ENCODE measurements at places on chromosomes 5 and 9.
A peak's percentile ranks its signal among the peaks of the same experiment; 100 is the strongest.

DNA sequence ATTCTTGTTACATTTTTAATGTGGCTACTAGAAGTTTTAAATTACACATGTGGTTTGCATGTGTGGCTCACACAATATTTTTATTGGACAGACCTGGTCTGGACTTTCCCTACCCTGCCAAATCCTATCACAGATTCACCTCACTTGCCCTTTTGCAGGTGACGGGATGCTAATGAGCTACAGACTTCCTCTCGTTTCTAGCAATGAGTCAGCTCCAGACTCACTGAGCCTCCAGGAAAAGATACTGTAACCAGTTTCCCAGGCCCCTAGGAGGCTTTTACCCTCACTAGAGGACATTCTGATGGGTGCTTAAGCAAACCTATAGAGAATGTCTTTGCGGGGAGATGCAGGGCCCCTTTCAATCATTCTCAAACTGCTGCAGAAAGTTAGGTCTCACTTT is 135.4 kb downstream of the WDR41 start:
- DNase-seq: no peak

- no peak for DNase-seq
Observed at GRCh38 chr5:169814522-169814921, 165.8 kb downstream of the INSYN2B start.

DNA sequence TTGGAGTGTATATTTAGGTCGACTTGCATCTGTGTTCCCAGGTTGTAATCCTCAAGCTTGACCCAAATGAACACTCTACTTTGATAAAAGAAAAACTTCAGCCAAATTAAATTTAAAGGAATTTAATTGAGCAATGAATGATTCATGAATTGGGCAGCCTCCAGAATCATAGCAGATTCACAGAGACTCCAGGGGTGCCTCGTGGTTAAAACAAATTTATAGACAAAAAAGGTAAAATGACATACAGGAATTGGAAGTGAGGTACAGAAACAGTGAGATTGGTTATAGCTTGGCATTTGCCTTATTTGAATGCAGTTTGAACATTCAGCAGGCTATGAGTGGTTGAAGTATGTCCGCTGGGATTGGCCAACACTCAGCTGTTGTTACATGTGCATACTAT is 21.6 kb upstream of the SPATA31D4 start:
- no peak for DNase-seq

- no peak for DNase-seq
Observed at GRCh38 chr9:32707326-32707725, 71.9 kb upstream of the TAF1L start.

DNA sequence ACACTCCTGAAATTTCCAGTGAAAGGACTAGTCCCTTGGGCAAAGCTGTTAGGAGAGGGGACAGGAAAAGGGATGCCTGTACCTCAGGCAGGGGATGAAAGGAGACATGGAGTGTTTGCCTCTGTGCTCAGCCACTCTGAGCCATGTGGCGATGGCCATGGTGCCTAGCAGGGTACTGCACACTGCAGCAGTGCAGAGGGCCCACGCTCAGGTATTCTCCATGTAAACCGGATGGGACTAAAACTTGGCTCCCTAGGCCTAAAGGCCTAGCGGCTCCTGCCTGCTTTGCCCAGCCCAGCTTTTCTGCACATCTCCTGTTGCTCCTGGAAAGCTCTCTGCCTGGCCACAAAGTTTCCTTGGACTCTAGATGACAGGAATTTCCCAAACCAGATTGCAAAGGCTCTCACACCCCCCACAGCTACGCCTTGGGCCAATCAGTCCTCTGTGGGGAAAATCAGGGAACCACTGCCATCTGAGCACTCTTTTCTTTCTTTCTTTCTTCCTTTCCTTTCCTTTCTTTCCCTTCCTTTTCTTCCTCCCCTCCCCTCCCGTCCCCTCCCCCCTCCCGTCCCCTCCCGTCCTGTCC is 44.3 kb downstream of the HABP4 start:
- DNase-seq: no peak

- DNase-seq: no peak
Observed at GRCh38 chr5:55997742-55998351, 3.1 kb upstream of the IL6ST start.

DNA sequence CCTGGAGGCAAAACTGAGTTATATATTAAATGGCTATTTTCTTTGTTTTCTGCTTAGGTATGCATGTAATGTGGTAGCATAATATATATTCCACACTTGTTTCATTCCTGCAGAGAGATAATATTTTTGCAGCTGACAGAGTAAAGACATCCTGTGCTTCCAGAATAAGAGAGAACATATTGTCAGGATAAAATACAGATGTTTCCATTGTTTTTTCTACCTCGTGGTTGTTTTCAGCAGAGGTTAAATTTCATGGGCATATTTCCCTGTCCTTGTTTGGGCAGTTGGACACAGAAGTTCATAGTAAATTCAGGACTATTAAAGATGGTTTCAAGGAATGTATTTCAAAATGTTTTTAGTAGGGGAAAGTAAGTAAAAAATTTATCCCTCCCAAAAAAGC is 47.6 kb upstream of the MEGF10 start:
- no peak for DNase-seq

DNA sequence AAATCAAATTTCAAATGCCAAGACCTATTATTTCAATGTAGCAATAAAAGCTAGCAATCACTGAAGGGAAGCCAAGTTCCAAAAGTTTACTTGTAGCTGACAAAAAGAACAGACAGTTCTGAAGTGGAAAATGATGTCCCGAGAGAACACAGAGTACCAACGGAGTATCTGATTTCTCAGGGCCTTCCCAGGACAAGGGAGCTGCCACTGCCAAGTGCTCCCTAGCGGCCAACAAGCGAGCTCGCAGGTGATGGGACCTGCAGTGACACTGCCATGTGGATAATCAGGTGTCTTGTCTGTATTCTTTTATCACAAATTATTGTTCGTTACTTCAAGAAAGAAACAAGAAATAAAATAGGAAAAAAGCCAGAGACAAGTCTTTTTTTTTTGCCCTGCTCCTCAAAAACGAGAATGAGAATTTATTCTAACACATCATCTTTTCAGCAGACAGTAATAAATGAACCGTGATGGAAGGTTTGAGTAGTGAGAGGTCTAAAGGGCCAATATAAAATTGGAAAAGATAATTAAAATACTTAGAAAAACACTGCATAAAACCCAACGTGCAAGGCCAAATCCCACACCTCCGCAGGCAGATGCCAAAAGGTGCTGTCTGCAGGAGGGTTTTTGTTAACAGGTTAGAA is 159.4 kb downstream of the MYO10 start:
- DNase-seq: peak; percentile 39

GRCh38 chr5:73182307-73182706 is 9.3 kb downstream of the TMEM174 start:
- no peak for DNase-seq

DNA sequence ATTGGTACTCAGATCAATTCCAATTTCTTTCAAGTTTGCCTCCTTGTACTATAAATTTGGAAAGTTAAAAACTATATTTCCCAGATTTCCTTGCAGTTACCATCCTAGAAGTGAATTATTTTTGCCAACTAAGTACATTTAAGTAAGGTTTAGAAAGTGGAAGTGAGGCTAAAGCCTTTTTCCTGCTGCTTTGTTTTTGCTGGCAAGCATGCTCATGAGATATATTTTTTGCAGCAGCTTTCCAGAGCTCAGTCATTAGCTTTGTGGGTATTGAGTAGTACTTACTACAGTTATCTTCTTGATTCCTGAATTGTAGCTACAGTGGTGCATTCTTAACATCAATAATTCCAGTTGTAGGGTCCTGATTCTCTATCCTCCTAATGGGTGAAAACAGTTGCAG is 3.5 kb upstream of the BTF3 start:
- no peak for DNase-seq

- DNase-seq: peak; percentile 49
Observed at GRCh38 chr9:87569518-87569917, 71.9 kb downstream of the DAPK1 start.

- DNase-seq: no peak
Observed at GRCh38 chr5:174799121-174799520, 74.7 kb downstream of the MSX2 start.

DNA sequence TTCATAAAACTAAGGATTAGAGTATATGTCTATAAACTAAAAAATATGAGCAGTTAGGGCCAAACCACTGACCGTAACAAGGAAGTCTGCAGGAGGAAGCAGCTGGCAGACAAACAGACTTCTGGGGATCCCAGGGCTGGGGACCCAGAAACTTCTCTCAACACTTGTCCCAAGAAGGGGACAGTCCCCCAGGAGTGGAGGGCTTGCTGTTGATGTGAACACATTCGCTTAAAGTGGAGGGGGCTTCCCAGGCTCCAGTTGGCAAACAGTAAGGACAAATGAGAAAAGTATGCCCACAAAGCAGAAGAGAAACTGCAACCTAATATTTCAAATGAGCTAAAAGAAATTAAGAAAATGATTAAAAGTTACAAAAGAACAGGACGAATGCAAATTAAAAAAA is 83.7 kb downstream of the PDE8B start:
- DNase-seq: no peak

GRCh38 chr9:76176171-76176570 is 218.1 kb downstream of the RFK start:
- no peak for DNase-seq

GRCh38 chr9:127780126-127780885 is 1.8 kb upstream of the SH2D3C start:
- no peak for DNase-seq

DNA sequence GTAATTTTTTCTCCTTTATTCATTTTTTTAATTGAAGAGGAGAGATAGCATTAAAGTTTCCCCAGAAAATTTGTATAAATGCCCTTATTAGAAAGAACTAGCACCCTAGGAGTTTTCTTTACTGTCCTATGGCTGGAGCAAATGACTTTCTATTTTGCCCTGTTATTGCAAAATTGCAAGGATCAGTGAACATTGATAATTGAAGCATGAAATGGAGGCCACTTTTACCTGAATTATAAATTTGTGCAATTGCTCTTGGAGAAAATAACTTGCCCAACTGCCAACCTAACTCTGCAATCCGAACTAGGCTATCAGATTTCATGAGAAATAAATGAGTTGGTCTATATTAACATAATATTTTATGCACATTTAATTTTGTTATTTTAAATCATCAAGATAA is 111.9 kb downstream of the MTRR start:
- no peak for DNase-seq

DNA sequence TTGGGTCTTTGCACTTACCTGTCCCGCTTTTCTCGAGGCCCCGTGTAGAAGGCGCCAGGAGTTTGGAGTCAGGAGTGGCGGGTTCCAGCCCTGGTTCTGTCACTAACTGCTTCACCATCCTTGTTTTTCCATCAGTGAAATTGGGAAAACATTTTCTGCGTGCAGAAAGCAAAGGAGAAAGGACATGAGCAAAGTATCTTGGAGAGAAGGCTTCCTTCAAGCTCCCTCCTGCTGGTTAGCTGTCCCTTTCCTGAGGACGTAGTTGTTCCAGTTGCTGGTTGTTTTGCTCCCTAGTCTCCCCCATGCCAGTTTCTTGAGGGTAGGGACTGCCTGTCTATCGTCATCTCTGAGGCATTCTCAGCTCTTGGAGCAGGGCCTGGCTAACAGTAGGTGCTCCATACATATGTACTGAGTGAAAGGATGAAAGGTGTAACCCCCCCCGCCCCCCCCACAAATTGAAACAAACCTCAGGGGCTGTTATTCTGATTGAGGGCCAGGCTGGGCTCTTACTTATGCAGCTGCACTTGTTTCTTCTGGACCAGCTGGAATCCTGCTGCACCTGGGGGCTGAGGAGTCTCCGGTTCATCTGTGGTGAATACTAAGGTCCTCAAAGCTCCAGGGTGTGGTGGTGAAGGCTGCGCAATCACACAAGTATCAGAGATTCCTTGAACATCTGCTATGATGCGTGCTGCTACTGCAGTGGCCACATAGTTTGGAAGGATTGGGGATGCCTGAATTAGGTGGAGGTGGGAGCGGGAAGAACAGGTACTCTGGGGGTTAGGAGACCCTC is 1.0 kb downstream of the SMIM3 start:
- no peak for DNase-seq

GRCh38 chr5:172548981-172549687 is 91.9 kb upstream of the NEURL1B start:
- DNase-seq: no peak

DNA sequence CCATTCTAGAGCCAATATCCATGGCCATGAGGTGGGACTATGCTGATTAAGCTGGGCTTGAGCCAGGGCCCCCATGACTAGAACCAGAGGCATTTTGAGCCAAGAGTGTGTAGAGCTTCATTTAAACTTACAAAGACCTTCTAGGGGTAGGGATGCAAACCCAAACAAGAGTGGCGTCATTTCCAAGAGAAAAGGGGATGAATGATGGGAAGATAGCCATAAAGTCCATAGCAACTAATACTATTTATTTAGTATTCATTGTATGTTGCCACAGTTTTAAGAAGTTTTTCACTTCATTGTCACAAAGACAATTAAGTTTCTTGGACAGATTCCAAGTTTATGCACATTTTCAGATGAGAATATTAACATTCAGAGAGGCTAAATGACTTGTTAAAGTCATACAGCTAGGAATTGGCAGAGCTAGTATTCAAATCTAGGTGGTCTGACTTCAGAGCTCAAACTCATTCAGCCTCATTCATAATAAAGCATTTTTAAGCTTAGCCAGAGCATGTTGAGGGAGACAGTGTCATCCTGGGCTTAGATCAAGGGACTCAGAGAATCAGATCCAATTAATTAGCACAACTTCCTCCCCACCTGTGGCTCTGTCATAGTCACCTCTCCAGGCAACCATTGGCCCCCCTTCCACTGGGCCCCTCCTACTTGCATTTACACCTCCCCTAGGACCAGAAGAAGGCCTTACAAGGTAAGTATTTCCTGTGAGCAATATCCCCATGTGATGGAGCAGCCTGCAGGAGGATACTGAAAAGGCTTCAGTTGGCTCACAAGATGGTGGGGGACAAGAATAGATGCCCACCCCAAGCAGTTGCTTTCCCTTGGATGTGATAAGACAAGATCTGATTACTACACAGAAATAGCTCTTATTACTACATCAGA is 95.0 kb upstream of the PCSK1 start:
- DNase-seq: no peak

GRCh38 chr5:8726383-8727036 is 819.4 kb downstream of the SEMA5A start:
- no peak for DNase-seq

DNA sequence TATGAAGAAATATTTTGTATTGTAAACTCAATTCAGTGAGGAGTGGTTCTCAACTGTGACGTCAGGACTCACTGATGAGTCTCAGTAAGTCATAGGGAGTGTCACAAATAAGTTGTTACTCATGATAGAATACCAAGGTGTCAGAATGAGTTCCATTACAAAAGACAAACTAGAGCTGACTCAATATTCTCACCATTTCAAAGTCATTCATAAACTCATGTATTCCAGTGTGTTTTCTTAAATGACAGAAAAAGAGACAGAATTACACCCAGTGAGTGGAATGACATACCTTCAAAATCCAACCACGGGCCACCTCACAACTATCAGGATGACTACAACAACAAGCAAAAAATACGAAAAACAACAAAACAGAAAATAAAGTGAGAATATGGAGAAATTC is 321.5 kb downstream of the ENC1 start:
- DNase-seq: no peak

GRCh38 chr5:80033513-80033912 is 1.6 kb upstream of the THBS4 start:
- no peak for DNase-seq

- DNase-seq: no peak
Observed at GRCh38 chr5:177601126-177601525, 1.2 kb downstream of the B4GALT7 start.

Data from NCI-H1092 treated with DMSO at 0.1 percent for 48 hours (cell line).